ENCODE measurements at places on chromosomes 11 and 22. TPM values are rescaled to one million over a fixed set of nuclear protein-coding genes. Genes with fewer than 3 reads are reported as not detected.

The ZFP91 gene
- total RNA-seq, result 54.2 TPM

GRCh38 chr11:62033191-62034035, 66.0 kb upstream of the FTH1 start:
- peaks cover 11% of the 10 kb centered on the region for H3K27me3 ChIP-seq
- H3K36me3 ChIP-seq, result no peaks in the 10 kb centered on the region
- H3K4me3 ChIP-seq, result no peak overlapping the region
- no peak for DNase-seq

The KCNE3 gene
- total RNA-seq, result 0.19 TPM

The FGF19 gene
- total RNA-seq, result not detected

DNA sequence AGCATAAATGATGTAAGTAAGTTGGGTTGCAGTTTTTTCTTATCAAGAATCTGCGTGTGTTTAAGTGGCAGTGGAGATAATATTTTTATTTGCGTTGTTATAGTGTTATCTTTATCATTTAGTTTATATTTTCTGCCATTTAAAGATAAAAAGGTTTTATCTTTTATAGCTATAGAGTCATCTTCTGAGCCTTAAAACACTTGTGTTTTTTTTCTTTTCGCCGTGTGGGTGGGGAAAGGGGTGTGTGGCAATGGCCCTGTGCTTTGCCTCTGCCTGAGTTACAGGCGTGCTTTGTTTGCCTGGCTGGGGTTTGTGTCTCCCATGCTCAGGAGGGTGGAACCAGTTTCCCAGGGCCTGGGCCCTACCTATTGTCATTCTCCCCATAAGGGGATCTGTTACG, 16.2 kb downstream of the ARHGEF12 start:
- no peaks in the 10 kb centered on the region for H3K4me1 ChIP-seq
- H3K36me3 ChIP-seq, result peaks cover 2% of the 10 kb centered on the region
- no peak overlapping the region for H3K27ac ChIP-seq
- H3K4me3 ChIP-seq, result no peak overlapping the region
- DNase-seq, result no peak
- peaks cover 44% of the 10 kb centered on the region for H3K27me3 ChIP-seq

The NXPE4 gene
- not detected for total RNA-seq

GRCh38 chr11:118435290-118435892, 901 bp upstream of the KMT2A start:
- H3K36me3 ChIP-seq, result peaks cover under 1% of the 10 kb centered on the region
- H3K4me1 ChIP-seq, result peaks cover 24% of the 10 kb centered on the region
- H3K4me3 ChIP-seq, result peak overlapping the region; percentile 97
- peaks cover 4% of the 10 kb centered on the region for H3K27me3 ChIP-seq
- peak; percentile 75 for DNase-seq

The PCSK7 gene
- total RNA-seq, result 195 TPM

DNA sequence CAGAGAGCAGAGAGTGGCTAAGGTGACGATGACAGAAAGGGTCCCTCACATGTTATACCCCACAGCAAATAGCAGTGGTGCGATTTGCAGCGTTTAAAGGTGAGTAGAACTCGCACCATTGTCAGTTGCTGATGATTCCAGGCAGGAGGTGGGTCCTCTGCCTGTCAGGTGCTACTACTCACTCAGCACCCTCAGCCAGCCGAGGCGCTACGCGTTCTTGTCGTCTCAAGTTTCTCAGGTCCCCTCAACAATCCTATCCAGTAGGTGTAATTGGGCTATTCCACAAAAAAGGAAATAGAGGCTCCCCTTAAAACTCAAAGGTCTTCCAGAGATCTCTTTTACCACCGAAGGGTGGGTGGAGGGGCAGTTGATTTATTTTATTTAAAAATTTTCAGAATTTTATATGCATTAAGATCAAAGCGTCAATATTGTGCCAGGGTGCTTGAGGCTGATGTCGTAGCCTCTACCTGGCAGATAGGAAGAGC, 18.3 kb downstream of the ELF5 start:
- H3K27me3 ChIP-seq, result peaks cover 7% of the 10 kb centered on the region
- no peaks in the 10 kb centered on the region for H3K4me1 ChIP-seq
- no peak overlapping the region for H3K4me3 ChIP-seq
- H3K36me3 ChIP-seq, result no peaks in the 10 kb centered on the region
- no peak for DNase-seq

The INS gene
- total RNA-seq, result not detected

- no peak overlapping the region for H3K27ac ChIP-seq
- DNase-seq, result no peak
- peaks cover 12% of the 10 kb centered on the region for H3K27me3 ChIP-seq
- no peaks in the 10 kb centered on the region for H3K36me3 ChIP-seq
- H3K4me1 ChIP-seq, result peaks cover 7% of the 10 kb centered on the region
- H3K4me3 ChIP-seq, result no peak overlapping the region
Observed at GRCh38 chr11:59207988-59208451, 4.7 kb downstream of the MPEG1 start.

The WT1 gene
- not detected for total RNA-seq

DNA sequence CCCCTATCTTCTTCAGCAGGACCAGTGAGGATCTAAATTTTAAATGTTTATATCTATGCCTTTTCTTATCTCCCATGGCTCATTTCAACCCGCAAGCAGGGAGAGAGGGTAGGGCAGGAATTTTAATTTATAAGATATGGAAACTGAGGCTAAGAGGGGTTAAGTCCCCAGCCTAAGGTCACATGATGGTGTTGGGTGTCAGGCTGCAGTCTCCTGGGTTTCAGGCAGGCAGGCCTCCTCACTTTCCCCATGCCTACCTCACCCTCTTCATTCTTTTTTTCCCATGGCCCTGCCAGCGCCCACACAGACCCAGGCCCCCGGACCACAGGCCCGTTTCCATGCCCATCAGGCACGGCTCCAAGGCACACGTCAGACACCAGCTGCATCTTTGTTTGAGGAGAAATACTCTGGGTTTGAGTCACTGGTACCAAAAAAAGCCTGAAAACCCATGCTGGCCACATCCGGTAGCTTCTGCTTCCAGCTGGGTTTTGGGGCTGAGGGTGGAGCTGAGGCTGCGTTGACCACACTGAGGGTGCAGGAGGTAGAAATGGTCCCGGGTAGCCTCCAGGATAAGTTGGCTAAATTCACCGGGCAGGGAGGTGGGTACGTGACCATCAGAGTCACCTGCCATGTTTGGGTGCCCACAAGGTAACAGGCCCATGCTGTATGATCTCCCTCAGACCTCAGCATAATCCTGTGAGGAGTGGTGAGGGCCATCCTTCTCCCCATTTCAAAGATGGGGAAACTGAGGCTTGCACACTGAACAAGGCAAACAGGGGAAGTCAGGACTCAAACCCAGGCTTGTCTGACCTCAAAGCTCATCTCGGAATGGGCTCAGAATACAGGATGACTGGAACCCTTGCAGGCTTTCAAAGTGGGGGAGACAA, 7.5 kb downstream of the CRYBB1 start:
- peaks cover 17% of the 10 kb centered on the region for H3K27me3 ChIP-seq
- no peaks in the 10 kb centered on the region for H3K36me3 ChIP-seq
- DNase-seq, result peak; percentile 59
- peak overlapping the region; percentile 65 for H3K4me3 ChIP-seq

The IL10RA gene
- 304 TPM for total RNA-seq

- no peak for DNase-seq
- H3K4me1 ChIP-seq, result peaks cover 2% of the 10 kb centered on the region
- H3K27ac ChIP-seq, result no peak overlapping the region
- peaks cover 1% of the 10 kb centered on the region for H3K36me3 ChIP-seq
Observed at GRCh38 chr11:95282291-95282751, 51.3 kb upstream of the SESN3 start.

GRCh38 chr11:74487875-74488274, 5.6 kb downstream of the LIPT2 start:
- no peaks in the 10 kb centered on the region for H3K36me3 ChIP-seq
- H3K4me3 ChIP-seq, result no peak overlapping the region
- H3K27me3 ChIP-seq, result no peaks in the 10 kb centered on the region

The HTR3A gene
- total RNA-seq, result not detected

The BIK gene
- 1.8 TPM for total RNA-seq

DNA sequence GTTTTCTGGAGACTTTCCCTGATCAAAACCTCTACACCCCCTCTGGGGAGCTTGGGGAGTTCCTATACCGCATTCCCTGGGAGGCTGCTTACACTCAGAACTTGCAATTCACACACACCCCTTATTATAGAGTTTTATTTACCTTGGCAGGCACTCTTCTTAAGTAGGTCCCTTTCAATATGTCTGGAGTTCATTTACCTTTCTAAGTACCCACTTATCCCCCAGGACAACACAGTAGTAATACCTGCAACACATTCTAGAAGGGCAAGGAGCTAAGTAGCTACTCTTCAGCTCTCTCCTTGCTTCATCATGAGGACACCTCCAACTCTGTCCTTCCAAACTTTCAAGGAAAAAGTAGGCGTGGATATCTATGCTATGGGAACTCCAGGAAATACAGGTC, 127.8 kb upstream of the ANO3 start:
- no peak overlapping the region for H3K27ac ChIP-seq
- H3K4me1 ChIP-seq, result no peaks in the 10 kb centered on the region
- no peak for DNase-seq
- H3K4me3 ChIP-seq, result no peak overlapping the region
- H3K36me3 ChIP-seq, result no peaks in the 10 kb centered on the region
- H3K27me3 ChIP-seq, result no peaks in the 10 kb centered on the region

DNA sequence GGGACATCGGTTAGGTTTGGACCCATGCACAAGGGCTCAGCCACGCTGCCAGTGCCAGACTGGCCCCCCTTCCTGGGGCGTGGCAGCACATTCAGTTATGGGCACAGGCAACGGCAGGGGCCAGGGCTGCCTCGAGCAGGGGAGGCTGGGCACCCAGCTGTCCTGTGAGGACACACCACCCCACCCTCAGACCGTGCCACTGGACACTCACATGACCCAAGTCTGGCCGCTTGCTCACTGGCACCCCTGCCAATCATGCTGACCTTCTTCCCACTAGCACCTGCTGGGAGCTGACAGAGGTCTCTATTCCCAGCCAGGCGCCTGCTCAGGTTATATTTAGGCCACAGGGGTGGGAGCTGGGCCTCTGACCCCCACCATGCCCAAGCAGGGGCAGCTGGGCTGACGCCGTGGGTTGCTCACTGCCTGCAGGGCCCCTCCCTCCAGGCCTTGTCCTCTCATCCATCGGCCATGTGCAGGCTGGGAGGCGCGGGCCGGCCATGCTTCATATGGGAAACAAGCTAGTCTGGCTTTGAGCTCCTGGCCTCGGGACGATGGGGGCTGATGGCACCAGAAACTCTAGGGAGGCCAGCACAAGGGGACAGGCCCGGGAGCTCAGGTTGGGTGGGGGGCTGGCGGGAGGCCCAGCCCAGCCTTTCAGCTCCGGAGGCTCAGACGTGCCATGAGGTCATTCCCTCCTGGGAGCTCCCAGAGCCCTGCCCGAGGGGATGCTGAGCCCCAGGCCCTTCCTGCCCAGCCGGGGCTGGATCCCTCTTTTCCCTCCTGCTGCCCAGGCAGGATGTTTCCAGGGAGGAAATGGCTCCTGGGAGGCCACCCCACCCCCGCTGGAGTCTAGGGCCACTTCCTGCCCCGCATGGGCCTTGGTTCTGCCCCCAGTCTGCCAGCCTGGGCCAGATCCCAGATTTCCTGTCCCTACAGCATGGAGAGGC, 15.2 kb upstream of the TBX1 start:
- no peaks in the 10 kb centered on the region for H3K27me3 ChIP-seq
- no peaks in the 10 kb centered on the region for H3K36me3 ChIP-seq
- H3K4me1 ChIP-seq, result no peaks in the 10 kb centered on the region
- no peak for DNase-seq
- no peak overlapping the region for H3K27ac ChIP-seq

DNA sequence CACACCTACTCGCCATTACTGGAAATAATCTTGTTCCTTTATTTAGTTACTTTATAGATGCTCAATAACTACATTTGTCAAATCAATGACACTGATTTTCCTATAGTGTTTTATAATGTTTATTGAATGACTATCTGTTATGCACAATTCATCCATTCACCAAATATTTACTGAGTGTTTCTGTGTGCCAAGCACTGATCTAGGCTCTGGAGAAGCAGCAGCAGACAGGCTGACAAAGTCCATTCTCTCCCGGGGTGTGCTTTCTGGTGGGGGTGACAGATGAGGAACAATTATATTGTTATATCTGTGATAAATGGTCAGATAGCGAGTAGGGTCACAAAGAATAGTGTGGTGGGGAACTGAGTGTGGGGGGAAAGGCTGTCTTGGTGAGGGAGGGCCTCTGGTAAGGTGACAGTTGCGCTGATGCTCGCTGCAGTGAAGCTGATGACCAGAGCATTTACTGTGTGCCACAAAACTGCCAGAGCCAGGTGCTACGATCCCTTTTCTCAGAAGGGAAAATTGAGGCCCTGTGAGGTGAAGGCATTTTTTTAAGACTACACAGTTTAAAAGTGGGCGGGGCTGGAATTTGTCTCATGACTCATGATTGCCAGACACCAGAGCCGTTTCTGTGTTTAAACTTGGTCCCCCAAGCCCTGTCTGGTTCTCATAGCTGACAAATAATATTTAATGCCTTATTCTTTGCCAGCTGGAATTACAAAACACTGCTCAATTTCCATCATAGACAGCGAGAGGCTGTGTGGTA, 10.2 kb downstream of the PACS1 start:
- H3K36me3 ChIP-seq, result peaks cover 16% of the 10 kb centered on the region
- DNase-seq, result no peak
- no peaks in the 10 kb centered on the region for H3K27me3 ChIP-seq
- peaks cover 58% of the 10 kb centered on the region for H3K4me1 ChIP-seq

GRCh38 chr11:5923794-5924193, 18.3 kb upstream of the OR56A3 start:
- no peaks in the 10 kb centered on the region for H3K27me3 ChIP-seq
- no peak for DNase-seq
- no peak overlapping the region for H3K4me3 ChIP-seq
- no peaks in the 10 kb centered on the region for H3K4me1 ChIP-seq

DNA sequence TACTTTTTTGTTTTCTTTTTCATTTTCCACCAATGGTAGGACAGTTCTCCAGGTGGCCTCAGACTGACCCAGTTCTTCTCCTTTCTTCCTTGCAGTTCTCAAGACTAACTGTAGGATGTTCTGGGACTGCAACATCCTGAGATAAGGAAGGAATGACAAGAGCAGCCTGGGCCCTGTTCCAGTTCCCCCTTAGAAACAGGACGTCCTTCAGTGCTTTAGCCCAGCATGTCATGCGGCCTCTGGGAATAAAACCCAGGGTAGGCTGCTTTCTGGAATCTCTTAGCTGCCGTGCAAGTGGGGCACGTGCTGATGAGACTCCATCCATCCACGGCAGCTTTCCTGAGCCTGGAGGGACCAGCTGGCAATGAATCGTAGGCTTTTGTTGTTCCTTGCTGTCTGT, 24.0 kb upstream of the CADM1 start:
- peaks cover 3% of the 10 kb centered on the region for H3K27me3 ChIP-seq
- DNase-seq, result no peak
- H3K27ac ChIP-seq, result no peak overlapping the region
- no peaks in the 10 kb centered on the region for H3K4me1 ChIP-seq
- no peak overlapping the region for H3K4me3 ChIP-seq

DNA sequence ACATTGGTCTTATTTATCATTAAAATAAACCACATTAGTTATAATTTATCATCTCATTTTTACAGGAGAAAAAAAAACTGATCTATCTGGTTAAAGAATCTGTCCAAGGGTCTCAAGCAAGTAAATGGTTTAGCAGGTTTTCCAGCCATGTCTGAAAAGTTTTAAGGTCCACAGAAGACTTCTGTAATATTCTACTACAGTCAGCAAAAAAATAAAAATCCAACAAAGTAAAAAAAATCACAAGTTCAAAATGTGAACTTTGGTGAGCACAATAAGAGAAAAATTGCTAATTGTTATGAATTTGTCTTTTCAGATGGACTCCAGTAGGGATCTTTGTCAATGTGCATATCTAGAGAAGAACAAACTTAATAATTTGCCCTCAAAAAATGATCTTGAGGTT, 1.3 kb downstream of the OR52E4 start:
- peaks cover 14% of the 10 kb centered on the region for H3K27me3 ChIP-seq
- no peak overlapping the region for H3K27ac ChIP-seq
- H3K4me1 ChIP-seq, result no peaks in the 10 kb centered on the region
- no peaks in the 10 kb centered on the region for H3K36me3 ChIP-seq

- H3K36me3 ChIP-seq, result peaks cover 18% of the 10 kb centered on the region
- H3K4me1 ChIP-seq, result peaks cover 9% of the 10 kb centered on the region
- DNase-seq, result no peak
- no peak overlapping the region for H3K27ac ChIP-seq
- H3K4me3 ChIP-seq, result no peak overlapping the region
Observed at GRCh38 chr11:96149743-96150555, 193.0 kb downstream of the MAML2 start.

All from activated naive CD8-positive, alpha-beta T cell treated with anti-CD3 and anti-CD28 coated beads, Interleukin-2, amount 10 ng/mL, durations not matched to agents 7 days and 5 days (primary cell).